ENCODE measurements at places on chromosomes 6 and 20.

DNA sequence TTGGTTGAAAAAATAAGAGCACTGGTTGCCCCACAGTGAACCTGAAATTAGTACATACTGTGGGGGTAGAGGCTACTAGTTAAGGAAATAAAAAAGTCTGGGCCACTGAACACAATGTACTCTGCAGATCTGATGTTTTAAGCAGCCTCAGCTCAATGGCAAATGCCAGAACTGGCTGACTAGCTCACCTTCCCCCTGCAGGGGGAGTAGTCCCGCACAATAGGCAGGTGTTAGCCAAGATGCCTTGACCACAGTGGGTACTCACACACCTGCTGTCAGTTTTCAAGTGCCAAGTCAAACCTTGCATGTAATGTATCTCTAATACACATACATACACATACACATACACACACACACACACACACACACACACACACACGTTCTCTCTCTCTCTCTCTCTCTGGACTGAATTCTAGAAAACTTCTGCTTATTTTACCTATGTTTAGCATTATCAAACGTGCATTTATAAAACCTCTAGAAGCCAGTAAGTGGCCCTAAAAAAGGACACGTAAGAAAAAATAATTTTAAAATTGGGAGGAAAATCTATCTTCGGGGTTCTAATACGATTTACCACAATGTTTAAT, 36.1 kb downstream of the GMDS start:
- no peak for DNase-seq

DNA sequence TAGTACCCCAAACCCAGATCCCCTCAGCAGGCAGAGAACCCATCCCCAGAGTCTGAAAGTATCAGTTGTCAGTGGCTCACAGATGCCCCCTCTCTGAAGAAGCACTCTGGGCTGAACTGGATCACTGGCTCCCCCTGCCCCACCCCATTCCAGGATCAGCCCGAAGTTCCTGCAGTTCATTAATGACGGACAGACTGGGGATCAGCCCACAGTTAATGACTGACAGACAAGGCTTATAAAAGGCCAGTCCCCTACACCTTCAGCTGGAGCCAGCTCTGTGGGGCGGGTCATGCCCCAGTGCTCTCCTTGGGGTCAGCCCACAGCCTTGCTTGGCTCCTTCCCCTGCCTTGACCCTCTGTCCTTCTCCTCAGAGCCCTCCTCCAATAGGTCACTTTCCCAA, 21.7 kb downstream of the KIAA1755 start:
- DNase-seq: no peak

DNA sequence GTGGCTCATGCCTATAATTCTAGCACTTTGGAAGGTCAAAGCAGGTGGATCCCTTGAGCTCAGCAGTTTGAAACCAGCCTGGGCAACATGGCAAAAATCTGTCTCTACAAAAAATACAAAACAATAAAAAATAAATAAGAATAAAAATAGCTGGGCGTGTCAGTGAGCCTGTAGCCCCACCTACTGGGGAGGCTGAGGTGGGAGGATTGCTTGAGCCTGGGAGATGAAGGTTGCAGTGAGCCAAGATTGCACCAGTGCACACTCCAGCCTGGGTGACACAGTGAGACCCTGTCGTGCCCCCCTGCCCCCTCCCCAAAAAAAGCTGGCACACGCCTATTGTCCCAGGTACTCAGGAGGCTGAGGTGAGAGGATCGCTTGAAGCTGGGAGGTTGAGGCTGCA, 35.1 kb upstream of the SRPK1 start:
- no peak for DNase-seq

DNA sequence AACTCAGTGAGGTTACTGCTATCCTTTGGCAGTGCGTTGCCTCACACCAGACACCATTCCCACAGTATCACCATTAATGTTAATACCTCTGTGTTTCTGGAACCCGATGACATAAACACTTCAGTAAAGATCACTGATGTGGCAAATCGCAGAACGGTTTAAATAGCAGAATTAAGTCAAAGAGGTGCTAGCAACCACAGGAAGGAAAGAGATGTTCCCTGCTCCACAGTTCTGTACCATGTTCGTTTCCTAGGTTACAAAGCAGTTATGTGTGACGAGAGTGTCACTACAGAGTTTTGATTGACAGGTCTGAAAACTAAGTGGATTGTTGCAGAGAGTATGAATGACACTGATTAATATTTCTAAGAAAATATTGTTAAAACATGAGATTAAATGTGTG, 272.3 kb downstream of the KHDRBS2 start:
- no peak for DNase-seq

GRCh38 chr6:56047931-56048540, 172.6 kb upstream of the BMP5 start:
- DNase-seq: no peak

DNA sequence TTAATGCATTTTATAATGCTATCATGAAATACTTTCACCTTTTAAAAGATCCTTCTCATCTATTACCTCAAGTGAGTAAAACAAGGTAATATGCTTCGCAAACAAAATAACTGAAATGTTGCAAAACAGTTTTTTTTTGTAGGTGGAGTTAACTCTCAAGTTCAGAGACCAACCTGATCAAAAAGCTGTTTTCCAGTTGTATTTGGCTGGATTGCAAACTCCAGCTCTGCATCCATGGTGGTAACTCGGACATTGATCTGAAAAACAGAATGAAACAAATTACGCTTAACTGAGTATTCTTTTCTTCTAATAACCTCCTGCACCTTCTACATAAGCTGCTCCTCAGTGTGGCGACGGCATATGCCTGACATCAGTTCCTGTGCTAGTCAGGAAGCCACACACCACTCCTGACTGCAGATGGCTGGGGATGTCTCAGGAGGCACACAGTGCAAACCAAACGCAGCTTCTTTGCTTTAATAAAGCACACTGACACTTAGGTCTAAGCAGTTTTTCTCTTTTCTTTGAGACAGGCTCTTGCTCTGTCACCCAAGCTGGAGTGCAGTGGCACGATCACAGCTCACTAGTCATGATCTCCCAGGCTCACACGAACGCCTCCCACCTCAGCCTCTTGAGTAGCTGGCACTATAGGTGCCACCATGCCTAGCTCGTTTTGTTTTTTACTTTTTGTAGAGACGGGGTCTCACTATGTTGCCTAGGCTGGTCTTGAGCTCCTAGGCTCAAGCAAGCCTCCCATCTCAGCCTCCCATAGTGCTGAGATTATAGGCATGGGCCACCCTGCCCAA, 29.9 kb downstream of the EZR start:
- no peak for DNase-seq

- DNase-seq: no peak
Observed at GRCh38 chr20:47980336-47981177, 195.3 kb upstream of the SULF2 start.

GRCh38 chr6:122622479-122622878, 12.3 kb downstream of the PKIB start:
- DNase-seq: no peak

DNA sequence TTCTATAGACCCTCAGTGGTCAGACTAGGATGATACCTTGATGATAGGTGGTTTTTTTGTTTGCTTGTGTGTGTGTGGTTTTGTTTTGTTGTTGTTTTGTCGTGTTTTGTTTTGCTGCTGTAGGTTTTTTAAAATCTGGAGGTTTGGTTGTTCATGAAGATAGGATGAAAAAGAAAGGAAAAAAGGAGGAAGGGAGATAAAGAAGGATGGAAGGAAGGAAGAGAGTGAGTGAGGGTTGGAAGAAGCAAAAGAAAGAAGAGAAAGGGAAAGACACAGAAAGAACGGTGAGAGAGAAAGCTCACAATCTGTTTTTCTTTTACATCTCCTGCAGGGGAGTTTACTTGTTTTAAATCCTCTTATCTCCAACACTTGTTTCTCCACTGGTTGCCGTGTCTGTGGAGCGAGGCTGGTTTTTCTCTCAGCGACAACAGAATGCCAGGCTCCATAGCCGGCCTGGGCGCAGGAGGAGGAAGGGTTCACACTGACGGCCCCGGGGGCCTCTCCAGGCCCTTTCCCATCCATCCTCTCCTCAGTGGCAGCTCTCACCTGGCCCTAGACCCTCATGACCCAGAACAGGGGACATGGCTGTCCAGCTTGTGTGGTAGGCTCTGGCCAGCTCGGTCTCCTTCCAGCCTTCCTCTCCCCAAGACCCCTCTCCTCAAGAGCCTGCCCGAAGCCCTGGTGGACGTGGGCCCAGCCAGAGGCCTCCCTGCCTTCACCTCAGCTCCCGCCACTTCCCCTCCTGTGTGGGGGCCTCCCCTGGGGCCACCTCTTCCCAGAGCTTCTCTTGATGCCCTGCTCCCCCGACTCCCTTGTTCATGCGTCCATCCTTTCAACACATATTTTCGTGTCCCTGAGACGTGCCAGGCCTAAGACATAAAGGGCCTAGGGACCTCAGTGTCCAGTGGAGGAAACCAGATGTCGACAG, 168.4 kb downstream of the VEGFA start:
- peak; percentile 43 for DNase-seq

- no peak for DNase-seq
Observed at GRCh38 chr6:62974452-62974851, 236.8 kb upstream of the FKBP1C start.

GRCh38 chr6:12175626-12176025, 114.5 kb upstream of the EDN1 start:
- no peak for DNase-seq

GRCh38 chr20:407953-408842, at the start of gene RBCK1:
TSS of gene RBCK1 (plus strand) at chr20:408299. CDS start at chr20:408758, 459 bp downstream.
- peak; percentile 94 for DNase-seq

DNA sequence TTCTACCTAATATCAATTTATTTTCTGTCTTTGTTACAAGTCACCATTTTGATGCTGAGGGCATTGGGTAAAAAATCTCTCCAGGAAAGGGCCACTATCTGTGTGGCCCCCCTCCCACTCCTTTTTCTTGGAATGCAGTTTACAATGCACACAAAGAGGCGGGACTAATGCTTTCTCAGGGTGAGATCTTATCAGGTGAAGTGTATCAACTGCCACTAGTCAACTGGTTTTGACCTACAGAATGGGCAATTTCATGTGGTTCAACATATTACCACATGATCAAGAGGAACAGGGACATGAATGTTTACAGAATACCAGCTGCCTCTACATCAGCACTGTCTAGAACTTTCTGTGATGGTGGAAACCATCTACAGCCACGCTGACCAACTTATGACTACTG, 3.7 kb downstream of the RRBP1 start:
- DNase-seq: no peak

- no peak for DNase-seq
Observed at GRCh38 chr6:22368794-22369193, 72.0 kb upstream of the PRL start.

DNA sequence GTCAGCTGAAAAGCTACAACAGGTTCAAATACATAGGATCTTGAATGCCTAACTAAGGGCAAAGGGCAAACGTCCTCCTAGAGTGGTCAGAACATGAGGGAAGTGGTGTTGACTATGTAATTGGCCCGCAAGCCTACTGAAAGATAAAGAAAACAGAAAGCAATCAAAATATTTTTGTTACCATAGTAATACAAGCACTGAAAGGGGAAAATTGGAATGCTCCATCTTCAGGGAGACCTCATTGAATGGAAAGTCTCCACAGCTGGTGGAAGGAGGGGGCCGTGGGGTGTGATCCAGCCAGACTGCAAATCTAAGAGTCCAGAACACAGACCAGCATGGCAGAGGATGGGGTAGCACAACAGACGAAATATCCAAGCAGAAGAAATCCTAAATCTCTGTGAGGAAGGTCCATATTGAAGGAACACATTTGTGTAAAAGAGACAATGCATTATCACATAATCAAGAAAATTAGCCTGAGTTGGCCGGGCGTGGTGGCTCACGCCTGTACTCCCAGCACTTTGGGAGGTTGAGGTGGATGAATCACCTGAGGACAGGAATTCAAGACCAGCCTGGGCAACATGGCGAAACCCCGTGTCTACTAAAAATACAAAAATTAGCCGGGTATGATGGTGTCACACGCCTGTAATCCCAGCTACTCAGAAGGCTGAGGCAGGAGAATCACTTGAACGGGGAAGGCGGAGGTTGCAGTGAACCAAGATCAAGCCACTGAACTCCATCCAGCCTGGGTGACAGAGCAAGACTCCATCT, 39.5 kb downstream of the MTFR2 start:
- DNase-seq: no peak

DNA sequence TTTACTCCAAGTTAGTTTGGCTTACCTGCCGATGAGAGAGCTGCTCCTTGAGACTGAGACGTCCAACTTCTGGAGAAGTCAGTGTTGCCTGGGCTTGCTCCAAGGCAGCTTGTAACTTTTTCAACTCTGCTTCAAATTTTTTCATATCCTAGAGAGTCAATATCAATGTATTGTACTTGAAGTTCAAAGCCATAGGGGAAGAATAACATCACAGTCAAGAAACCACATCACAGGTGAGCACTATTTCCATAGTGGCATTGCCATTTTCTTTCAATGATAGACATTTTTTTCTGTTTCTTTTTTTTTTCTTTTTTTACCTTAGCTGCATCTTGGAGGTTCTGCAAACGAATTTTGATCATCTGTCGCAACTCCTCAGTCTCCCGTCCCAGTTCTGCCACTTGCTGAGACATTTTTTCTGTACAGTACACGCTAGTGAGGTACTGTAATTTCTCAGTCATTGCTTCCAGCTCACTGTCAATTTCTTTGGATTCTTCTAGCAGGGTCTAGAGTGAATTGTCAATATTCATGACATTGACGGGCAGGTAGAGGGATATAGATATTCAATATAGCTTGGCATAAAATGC, 326.7 kb downstream of the SYNE1 start:
- no peak for DNase-seq

GRCh38 chr6:79038061-79038460, 40.0 kb downstream of the PHIP start:
- DNase-seq: no peak

- no peak for DNase-seq
Observed at GRCh38 chr6:14436592-14437132, 319.1 kb downstream of the CD83 start.

DNA sequence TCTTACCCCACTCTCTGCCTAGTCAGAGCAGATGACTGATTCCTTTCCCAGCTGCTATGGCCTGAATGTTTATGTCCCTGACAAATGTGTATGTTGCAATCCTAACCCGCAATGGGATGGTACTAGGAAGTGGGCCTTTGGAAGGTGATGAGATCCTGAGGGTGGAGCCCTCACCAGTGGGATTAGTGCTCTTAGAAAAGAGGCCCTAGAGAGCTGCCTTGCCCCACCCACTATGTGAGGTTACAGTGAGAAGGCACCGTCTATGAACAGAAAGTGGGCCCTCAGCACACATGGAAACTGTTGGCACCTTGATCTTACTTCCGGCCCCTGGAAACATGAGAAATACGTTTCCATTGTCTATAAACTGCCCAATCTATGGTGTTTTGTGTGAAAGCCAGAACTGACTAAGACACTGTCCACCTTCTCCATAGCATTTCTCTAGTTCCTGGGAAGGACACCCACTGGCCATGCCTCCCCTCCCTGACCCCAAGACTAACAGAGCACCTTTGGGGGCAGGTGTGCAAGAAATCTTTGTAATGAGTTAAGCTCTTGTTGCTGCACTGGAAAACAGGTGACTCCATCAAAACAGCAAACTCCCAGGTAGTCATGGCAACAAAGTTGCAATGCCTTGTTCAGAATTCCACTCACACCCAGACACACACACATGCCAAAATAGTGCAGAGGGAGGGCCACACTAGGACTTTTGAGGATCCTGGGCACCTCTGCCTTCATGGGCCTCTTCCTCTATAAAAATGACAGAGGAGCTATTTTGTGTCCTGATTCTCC, 16.2 kb downstream of the GABRR2 start:
- no peak for DNase-seq
